ENCODE measurements at places on chromosomes 2 and 18. TPM values are rescaled to one million over a fixed set of nuclear protein-coding genes. Genes with fewer than 3 reads are reported as not detected.
A peak's percentile ranks its signal among the peaks of the same experiment; 100 is the strongest.

Gene DSC1
- not detected for total RNA-seq

Gene DUSP11
- total RNA-seq = 30.2 TPM

Gene PTRHD1
- total RNA-seq = 54.0 TPM

DNA sequence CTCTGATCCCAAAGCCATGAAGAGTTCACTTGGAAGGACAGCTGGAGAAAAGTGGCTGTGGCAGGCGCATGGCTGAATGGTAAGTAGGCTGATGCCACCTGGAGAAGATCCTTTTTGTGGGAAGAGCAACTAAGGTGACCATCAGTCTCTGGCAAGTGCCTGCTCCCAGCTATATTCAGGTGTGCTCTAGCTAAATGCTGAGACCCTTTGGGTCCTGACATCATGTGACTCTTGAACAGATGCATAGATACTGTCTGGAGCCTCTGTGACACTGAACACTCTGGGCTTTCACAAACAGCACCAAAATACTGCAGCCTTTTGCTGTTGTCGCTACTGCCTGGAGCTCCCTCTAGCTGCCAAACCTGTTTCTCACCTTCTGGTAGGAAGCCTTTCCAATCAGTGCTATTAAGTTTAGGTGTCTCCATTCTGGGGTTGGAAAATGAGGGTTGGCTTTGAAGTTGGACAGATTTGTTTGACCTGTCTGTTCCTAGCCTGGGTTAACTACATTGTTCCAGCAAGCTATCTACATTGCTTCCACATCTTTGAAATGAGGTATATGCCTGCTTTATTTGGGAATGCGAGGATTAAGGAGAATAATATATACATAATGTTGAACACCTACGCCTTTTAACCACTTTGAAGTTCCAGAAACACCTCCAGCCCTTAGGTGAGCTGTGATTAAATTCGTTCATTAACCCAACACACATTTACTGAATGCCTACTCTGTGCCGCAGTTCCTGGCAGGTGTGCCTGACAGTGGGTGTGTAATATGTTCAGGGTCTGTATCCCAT is 3.1 kb downstream of the EGR4 start:
- no peak for DNase-seq

DNA sequence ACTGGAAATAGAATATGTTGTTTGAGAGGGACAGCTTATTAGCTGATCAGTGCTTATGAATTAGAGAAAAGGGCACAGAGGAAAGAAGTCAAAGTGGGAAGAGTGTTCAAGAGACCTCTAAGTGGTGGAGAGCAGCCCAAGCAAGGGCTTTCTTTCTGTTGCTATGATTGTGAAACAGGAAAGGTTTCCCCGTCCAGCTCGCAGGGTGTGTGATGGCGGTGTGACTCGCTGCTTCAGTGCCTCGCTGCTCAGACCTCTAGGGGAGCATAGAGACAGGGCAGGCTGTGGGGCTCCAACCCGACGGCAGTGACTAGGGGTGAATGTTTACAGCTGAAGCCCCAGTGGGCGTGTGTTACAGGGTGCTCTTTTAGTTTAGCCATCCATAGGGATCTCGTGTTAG is 166.5 kb upstream of the COPS8 start:
- no peak for DNase-seq

- no peak for DNase-seq
Measured at GRCh38 chr2:215535741-215536140, 99.9 kb upstream of the FN1 start.

Gene ERBB4
- 2.6 TPM for total RNA-seq

DNA sequence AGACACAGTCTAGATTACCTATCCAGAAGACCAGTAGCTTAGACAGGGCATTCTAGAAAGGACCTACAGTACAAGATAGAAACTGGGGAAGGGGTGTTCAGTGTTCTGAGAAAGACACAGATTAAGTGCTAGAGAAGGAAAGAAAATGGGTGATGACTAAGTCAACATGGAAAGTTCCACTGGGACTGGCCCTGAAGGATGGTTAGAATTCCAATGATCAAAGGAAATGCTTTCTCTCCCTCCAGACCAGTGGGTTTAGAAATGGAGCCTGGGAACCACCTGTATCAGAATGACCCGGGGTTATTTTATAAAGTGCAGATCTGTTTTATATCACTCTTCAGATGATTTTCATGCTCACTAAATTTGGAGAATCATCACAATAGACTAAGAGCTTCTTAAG is 5.8 kb upstream of the COLEC12 start:
- DNase-seq = no peak

GRCh38 chr2:108451976-108452375 is 3.0 kb downstream of the GCC2 start:
- DNase-seq = no peak

Gene RNMT
- total RNA-seq = 49.3 TPM

Gene DSG4
- not detected for total RNA-seq

DNA sequence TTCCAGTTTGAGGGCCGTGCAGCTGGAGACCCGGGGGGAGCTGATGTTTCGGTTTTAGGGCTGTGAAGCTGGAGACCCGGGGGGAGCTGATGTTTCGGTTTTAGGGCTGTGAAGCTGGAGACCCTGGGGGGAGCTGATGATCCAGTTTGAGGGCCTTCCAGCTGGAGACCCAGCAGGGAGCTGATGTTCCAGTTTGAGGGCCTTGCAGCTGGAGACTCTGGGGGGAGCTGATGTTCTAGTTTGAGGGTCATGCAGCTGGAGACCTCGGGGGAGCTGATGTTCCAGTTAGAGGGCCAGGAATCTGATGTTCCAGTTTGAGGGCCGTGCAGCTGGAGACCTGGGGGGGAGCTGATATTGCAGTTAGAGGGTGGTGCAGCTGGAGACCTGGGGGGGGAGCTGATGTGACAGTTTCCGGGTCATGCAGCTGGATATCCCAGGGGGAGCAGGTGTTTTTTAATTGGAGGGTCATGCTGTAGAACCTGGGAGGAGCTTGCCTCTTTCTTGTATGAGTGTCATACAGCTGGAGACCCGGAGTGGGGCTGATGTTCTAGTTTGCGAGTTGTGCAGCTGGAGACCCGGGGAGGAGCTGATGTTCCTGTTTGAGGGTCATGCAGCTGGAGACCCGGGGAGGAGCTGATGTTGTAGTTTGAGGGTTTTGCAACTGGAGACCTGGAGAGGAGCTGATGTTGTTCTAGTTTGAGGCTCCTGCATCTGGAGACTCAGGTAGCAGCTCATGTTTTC is 153.2 kb downstream of the RTP5 start:
- DNase-seq = no peak

Gene ITGB6
- total RNA-seq = 68.5 TPM

GRCh38 chr2:133760376-133760775 is 192.1 kb upstream of the NCKAP5 start:
- DNase-seq = peak; percentile 5

DNA sequence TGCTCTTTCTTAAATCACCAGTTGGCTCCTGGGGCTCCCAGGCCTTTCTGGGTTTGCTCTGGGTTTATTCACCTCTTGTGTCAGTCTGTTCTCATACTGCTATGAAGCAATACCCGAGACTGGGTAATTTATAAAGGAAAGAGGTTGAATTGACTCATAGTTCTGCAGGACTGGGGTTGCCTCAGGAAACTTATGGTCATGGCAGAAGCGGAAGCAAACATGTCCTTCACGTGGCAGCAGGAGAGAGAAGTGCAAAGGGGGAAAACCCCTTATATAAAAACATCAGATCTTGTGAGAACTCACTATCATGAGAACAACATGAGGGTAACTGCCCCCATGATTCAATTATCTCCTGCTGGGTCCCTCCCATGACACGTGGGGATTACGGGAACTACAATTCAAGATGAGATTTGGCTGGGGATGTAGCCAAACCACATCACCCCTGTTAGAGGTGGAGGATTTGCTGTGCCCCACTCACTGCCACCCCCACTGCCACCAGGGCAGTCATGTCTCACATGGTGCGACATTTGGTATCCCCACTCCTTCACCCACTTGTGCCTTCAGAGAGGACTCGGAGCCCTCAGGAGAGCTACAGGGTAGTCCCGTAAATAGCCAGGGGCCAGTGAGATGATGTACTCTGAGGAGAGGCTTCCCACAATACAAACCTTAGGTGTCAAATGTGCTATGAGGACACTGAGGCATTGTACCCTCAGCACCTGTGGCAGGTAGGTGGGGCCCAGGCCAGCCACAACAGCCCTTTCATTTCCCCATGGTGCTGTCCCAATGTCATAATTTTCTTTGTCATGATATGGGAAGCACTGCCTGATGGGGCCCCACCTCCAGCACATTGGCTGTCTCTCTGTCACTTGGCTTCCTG is 35.7 kb downstream of the CDC42EP3 start:
- no peak for DNase-seq

Gene HOXD13
- total RNA-seq = not detected

DNA sequence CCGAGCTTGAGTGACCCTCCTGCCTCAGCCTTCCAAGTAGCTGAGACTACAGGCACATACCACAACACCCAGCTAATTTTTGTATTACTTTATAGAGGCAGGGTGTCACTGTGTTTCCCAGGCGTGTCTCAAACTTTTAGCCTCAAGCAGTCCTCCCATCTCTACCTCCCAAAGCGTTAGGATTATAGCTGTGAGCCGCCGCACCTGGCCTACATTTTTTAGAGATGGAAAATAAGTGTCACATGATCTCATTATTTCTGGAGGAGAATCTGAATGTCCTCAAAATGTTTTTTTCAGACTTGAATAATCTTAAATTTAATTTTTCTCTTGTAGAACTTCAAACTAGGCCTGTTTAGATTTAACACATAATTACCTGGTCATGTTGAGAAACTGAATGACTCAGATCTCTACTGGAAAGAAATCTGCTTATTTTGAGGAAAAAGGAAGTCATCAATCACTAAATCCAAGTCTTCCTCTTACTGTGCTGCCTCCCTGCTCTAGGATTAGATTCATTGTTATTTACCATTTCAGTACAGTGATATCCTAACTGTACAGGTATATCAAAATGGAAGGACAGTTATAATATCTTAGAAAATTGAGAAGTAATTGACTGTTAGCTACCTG is 92.4 kb downstream of the COX7A2L start:
- DNase-seq = no peak

DNA sequence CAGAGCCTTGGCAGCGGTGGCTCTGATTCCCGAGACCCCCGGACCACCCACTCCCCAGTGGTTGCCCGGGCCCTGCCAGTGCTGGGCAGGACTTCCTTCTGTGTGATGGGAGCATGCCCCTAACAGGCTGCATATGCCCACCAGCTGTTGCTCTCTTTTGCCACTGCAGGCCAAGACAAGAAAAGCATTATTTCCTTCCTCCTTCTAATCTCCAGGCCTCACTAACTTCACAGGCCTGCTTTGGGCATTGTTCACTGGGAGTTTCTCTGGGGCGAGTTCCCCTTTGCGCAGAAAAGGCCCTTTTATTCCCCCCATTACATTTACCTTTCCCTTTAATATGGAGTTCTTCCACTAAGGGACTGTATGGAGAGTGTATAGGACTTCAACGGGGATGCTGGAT is 249.1 kb upstream of the SIX2 start:
- DNase-seq = no peak

Gene PTPRN
- 3.8 TPM for total RNA-seq

DNA sequence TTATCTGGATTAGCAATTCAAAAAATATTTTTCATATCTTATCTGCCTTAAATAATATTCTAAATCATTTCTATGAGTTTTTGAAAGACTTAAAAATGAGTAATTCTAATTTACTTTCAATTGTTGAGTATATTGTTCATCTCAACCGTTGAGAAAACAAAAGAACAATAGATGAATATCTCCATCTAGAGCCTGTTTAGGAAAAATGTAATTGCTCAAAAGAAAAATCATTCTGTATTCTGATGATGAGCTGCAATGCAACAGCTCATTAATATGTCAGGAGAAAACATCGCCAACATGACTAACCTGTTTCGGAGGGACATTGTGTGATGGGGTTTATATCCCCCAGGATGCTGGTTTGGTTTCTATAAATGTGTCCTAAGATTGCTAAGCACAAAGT is 417.6 kb downstream of the SUCLG1 start:
- DNase-seq = no peak

Gene FZD7
- 14.5 TPM for total RNA-seq

DNA sequence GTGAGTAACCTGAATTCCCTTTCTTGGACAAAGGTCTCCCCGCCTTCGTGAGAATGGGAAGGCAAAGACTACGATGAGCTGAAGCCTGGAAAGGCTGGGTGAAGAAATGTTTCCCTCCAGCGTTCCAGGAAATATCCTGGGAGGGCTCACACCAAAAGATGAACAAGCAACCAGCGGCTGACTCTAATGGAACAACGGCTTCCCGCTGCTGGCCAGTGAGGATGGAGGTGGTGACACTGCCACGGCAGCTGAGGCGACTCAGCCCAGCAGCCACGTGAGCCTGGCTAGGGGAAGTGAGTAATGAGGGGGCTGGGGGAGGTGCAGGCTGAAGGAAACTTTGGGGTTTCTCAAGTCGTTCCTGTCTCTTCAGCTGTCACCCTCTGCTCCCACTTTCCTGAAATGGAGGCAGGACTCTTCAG is 105.0 kb upstream of the SMAD7 start:
- no peak for DNase-seq

Gene MLPH
- 27.3 TPM for total RNA-seq

DNA sequence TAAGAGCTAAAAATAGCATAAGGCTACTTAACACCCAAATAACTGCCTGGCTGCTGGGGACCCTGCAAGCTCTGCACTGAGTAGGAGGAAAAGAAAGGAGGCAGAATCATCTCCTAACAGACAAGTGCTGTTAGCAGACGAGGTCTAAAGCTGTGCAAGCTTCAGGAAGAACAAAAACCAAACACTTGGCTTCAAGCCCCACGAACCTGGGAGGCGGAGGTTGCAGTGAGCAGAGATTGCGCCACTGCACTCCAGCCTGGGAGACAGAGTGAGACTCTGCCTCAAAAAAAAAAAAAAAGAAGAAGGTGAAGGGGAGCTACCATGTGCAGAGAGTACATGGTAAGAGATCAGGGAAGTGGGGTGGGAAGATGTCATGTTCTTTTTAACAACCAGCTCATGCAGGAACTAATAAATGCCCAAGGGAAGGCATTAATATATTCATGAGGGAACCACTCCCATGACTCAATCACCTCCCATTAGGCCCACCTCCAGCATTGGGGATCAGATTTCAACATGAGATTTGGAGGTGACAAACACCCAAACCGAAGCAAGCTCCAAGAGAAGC is 28.8 kb upstream of the INO80C start:
- DNase-seq = no peak

Gene PLA2R1
- total RNA-seq = 3.6 TPM

DNA sequence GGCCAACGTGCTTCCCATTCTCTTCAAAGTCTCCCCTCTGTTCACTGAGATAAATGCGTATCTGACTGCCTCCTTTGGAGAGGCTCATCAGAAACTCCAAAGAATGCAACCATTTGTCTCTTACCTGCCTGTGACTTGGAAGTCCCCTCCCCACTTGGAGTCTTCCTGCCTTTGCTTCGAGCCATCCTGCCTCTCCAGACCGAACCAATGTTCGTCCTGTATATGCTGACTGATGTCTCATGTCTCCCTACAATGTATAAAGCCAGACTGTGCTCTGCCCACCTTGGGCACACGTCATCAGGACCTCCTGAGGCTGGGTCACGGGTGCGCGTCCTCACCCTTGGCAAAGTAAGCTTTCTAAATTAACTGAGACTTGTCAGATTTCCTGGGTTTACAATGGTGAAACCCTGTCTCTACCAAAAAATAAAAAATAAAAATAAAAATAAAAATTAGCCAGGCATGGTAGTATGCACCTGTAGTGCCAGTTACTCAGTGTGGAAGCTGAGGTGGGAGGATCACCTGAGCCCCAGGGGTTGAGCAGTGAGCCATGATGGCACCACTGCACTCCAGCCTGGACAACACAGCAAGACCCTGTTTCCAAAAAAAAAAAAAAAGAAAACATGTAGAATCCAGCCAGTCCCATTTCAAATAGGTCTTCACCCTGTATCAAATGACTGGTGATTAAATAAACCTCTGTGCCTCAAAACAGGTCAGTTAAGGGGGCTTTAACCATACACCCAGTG is 29.0 kb downstream of the HDLBP start:
- no peak for DNase-seq

Gene ZNF512
- total RNA-seq = 55.9 TPM
